Urothelium cell line (cell line): ENCODE measurements at places on chromosomes 6 and 20.

GRCh38 chr6:157280947-157281346, 42.4 kb downstream of the TMEM242 start:
- no peak for DNase-seq

GRCh38 chr6:82882363-82883023, 183.1 kb downstream of the UBE3D start:
- no peak for DNase-seq

DNA sequence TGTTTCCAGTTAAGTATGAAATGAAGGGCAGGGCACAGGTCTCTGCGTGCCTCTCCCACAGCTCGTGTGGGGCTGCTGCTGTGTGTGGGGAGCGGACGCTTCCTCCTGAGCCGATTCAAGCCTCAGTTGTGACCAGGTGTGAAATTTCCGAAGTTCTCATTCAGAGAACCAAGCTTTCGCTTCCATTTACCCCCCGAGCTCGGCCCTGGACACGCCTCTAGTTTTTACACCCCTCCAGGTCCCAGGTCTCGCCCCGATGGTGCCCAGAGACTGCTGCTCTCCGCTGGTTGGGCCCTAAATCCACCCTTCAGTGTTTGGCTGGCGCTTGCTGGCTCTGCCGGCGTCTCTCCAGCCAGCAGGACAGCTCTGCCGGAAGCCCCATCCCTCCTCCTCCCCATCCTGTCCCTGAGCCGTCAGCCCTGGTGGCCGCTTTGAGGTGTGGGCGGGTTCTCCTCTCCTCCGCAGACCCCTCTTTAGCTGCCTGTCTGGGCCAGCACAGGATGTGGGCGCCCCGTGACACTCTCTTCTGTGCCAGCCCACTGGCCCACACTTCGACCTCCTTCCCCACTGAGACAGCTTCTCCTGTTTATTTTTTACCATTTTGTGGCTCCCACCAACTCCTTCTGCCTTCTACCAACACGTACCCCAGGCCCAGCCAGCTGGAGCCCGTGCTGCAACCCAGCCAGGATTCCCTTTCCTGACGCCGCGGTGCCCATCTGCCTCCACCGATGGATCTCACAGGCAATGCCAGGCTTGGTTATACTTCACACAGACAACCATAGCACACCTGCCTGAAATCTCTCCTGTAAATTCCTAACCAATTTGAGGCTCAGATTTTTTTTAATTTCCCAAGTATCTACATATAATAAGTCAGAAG, 142.8 kb downstream of the DLL1 start:
- DNase-seq, result no peak

DNA sequence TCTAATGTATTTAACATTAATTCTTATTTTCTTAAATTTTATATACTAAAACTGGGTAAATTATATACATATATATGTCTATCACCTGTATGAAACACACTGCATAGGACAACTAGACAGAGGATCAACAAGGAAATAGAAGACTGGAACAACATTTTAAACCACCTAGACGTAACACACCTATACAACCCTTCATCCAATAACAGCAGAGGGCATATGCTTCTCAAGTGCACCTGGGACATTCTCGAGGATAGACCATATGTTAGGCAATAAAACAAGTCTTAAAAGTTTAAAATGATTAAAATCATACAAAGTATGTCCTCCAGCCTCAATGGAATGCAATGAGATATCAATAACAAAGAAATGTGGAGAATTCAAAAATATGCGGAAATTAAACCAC, 45.2 kb downstream of the RPP40 start:
- no peak for DNase-seq

DNA sequence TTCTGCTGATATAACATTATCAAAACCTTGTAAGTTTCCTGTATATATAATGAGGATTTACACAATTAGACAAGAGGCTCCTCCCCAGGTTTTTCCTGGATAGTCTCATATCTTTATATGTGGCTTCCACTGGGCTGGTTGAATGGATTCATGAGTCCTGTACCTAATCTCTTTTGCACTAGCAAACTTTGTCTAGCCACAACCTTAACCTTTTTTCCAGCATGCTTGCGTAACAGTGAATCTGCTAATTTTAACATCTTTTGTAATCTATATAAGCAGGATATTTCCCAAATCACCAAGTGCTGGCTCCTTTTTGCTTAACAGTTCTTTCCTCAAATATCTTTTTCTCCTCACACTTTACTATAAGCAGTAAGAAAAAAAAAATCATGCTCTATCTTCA, 153.6 kb downstream of the COL21A1 start:
- no peak for DNase-seq
